ENCODE measurements at places on chromosomes 16 and 17.

DNA sequence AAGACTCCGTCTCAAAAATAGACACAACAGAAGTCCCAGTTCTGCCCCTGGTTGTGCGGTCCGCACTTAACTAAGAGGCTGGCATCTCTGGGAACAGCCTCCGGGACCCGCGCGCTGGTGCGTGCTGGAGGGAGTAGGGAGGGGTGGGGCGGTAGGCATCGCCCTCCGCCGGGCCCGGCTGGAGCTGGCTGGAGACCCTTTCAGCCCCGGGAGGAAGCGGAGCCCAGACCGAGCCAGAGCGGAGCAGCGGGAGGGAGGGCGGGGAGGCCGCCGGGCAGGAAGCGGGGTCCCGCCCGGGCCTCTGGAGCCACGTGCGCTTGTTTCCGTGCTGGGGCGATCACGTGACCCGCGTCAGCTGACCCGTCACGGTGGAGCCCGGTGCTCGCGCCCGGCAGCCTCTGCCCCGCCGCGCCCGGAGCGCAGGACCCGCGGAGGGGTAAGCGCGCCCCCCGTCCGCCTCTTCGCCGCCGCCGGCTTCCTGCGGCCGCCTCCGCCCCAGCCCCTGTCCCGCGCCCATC is at the start of gene WDR81:
Gene WDR81, plus strand, starts transcription at position 354 of the 518 bp plus-strand sequence. CDS start 256 bp downstream, outside the sequence.
- peak; percentile 71 for DNase-seq

DNA sequence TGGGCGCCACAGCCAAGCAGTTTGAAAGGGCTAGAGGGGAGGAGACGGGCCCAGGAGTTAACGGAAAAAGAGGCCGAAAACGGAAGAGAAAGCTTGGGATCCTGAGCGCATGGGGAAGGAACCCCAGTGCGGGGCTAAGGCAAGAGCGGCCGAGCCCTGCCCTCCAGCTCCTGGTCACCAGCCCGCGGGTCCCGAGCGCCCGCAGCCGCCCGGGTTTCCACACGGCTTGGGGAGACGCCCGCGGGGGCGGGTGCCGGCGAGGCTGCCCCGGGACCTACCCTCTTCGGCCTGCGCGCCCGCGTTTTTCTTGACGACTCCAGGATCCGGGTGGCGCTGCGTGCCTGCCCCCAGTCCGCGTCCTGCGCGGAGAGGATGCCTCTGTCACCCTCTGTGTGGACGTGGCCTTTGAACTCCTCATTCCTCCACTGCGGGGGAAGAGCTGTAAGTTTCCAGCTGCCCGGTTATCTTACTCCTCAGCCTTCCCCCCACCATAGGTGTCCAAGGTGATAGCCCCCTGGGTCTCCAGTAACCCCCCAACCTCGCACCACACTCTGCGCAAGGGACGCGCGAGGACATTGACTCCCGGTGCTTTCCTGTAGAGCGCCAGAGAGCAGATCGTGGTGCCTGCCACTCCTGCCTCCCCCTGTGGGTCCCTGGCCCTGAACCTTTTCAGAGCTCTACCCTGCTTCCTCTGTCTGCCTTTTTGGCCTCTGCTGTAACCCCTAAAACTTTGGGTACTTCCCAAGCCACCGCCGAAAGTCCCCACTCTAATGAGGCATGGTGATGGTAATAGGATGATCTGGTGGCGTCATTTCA is 1.7 kb upstream of the CDH11 start:
- no peak for DNase-seq

- DNase-seq: no peak
Observed at GRCh38 chr17:58414596-58414997, 2.7 kb downstream of the RNF43 start.

DNA sequence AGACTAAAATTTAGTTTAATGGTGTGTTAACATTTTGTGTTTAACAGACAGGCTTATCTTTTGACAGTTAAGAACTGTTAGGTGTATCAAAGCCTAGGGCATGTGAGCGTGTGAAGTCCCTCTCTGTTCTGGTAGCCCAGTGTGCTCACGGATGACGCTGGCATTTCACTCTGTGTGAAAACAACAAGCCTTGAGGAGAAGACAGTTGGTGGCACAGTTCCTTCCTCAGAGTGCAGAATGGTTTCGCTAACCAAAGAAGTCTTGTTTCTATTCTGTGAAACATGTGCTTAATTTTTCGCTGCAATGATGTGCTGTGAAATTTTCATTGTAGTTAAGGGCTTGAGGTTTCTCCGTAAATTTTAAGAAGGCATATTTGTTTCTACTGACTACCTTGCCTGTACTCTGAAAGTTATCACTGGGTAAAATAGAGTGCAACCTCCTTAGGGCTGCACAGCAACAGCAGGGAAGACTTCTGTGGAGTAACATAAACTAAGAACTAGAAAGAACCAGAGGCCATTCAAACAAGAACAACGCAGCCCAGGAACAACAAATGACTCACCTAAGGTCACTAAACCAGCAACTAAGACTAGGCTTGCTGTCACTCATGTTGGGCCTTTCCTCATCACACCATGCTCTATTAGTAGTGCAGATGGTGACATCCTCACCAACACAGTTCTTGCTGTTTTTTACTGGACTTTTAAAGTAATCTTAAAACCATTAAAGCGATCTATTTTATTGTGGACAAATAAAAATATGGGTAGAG is 33.4 kb downstream of the BRD7 start:
- DNase-seq: no peak

DNA sequence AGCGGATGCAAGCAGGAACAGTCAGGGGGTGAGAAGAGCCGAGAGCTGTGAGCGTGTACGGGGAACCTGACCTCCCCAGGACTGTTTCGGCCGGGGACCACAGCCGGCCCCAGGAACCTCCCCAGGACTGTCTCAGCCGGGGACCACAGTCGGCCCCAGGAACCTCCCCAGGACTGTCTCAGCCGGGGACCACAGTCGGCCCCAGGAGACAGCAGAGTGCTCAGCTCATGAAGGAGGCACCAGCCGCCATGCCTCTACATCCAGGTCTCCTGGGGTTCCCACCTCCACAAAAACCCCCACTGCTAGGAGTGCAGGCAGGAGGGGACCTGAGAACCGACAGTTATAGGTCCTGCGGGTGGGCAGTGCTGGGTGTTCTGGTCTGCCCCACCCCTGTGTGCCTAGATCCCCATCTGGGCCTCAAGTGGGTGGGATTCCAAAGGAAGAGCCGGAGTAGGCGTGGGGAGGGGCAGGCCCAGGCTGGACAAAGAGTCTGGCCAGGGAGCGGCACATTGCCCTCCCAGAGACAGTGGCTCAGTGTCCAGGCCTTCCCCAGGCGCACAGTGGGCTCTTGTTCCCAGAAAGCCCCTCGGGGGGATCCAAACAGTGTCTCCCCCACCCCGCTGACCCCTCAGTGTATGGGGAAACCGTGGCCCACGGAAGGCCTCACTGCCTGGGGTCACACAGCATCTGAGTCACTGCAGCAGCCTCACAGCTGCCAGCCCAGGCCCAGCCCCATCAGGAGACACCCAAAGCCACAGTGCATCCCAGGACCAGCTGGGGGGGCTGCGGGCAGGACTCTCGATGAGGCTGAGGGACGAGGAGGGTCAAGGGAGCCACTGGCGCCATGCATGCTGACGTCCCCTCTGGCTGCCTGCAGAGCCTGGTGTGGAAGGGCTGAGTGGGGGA is 4.3 kb downstream of the RHBDF1 start:
- DNase-seq: no peak

DNA sequence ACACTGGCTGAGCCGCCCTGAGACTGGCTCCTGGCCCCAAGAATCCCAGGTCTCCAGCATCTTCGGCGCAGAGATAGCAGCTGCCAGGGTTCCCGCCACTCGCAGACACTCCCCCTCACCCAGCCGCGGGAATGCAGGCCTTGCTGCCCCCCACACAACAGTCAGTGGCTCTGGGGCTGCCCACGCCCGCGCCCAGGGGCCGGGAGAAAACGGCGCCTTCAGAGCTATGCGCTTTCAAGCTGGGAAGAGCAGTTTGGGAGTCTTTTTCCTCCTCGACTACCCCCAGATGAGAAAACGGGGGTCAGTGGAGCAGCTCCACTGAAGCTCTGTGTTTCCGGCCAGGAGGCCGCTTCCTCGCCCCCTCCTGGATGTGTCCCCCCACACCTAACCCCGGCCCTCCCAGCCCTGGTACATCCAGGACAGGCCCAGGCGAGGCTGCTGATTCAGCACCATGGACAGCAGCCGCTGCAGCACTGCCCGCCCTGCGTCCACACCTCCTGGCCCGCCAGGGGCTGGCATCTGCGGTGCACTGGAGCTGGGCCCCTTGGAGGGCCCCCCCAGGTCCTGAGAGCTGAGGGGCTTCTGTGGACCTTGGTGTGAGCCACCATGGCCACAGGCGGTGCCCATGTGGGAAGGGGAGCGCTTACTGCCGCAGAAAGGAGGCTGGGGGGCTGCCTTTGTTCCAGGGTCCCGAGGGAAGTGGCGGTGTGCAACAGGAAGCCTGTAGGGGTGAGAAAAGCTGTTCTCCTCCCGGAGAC is 35.7 kb downstream of the CACNA1H start:
- DNase-seq: no peak

DNA sequence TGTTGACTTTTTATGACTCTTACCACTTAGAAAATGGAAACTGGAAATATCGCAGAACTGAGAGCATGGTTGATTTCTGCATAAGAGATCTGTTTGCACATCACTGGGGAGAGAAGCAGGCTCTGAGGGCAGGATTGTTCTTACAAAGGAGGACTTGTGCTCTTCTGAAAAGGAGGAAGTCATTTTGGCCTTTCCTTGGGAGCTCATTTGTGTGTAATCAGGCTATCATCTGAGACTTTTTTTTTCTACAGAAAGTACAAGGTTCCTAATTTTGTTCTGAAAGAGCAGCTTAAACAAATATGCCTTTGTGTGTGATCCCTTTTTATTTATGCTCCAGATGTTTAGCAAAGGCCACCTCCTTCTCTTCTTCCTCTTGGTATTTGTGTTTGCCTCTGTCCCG is 145.7 kb upstream of the CACNG5 start:
- no peak for DNase-seq

DNA sequence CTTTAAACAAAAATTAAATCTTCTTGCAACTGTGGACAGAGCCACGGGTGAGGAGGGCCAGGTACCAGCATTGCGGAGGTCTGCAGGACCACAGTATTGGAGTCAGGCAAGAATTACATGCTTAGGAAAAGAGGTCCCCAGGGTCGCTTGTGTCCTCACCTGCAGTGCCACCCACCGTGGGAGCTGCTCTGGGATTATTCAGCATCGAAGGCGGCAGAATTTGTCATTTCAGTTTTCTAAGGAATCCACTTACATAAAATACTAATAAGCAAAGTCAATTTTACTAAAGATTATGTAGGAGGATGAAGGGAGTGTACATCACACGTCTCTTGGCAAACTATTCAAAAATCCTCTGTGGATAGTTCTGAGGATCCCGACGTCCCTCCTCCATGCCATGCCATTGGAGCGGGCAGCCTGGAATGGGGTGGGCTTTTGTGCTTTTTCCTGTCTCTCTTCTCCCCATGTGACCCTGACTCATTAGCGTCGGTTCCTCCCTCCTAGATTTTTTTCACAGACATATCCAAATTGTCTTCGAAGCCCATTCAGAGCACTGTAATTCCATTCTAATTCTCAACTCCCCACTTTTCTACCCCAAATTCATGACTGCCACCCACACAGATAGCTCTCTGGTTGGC is 3.0 kb upstream of the PIK3R6 start:
- DNase-seq: no peak

DNA sequence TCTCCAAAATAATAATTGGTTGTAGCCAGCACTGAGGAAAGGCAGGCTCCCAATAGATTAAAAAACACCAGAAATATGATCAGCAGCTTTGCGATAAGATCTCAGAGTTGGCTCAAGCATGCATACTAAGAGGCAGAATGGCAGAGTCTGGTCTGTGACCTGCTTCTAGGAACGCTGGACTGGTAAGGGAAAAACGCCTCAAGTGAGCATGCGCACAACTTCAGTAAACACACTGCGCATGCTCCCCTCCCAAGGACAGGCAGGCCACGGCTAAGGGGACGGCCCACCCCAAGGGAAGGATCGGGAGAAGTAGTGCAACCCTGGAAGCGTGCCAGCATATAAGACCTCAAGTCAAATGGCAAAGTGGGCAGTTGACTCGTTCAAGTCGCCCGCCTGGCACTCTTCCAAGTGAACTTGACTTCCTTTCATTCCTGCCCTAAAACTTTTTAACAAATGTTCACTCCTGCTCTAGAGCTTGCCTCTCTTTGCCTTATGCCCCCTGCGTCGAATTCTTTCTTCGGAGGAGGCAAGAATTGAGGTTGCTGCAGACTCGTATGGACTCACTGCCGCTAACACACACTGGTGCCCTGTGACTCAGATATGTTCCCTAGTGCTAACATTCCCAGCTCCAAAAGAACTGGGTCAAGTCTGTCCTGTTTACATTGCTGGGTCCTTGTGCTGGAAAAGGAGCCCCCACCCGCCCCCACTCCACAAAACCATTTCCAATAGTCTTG is 22.4 kb upstream of the PRM1 start:
- no peak for DNase-seq

DNA sequence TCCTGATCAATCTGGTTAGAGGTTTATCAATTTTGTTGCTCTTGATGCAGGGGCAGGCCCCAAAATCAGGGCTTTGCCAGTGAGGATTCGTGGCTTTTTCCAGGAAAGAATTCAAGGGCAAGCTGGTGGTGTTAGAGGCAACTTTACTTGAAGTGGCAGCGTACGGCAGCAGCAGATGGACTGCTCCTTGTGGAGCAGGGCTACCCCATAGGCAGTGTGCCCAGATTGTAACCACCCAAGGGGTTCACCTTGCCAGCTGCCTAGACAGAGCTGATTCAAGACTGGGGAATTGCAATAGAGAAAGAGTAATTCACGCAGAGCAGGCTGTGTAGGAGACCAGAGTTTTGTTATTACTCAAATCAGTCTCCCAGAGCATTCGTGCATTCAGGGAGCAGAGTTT is 16.7 kb downstream of the DRC7 start:
- DNase-seq: no peak

- DNase-seq: no peak
Observed at GRCh38 chr17:14499976-14500375, 199.1 kb downstream of the HS3ST3B1 start.

GRCh38 chr16:68399456-68399855 is 48.9 kb downstream of the SMPD3 start:
- no peak for DNase-seq

- no peak for DNase-seq
Observed at GRCh38 chr17:66595893-66596292, 239.0 kb upstream of the CACNG5 start.

- DNase-seq: peak; percentile 31
Observed at GRCh38 chr17:67615011-67615561, 102.7 kb upstream of the NOL11 start.

GRCh38 chr16:65453646-65454045 is 331.8 kb upstream of the CDH11 start:
- no peak for DNase-seq

DNA sequence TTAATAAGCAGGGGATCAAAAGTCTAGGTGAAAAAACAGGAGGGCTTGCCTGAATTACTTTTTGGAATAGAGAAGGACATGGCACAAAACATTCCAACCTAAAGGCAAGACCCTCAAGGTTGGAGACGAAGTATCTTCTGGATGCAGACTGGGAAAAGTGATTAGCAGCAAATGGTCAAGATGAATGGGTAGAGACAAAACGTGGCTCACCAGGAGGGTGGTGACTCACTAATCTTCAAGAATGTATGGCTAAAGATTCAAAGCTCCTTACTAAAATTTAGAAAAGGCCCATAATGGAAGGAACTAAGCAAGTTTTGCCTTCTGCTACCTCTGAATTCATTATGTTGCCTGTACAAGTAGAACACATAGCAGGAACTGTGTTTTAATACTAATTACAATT is 469.5 kb upstream of the RBFOX1 start:
- DNase-seq: no peak

Data from amygdala (tissue), 56 donors.